ENCODE measurements at places on chromosomes 3 and 15.

DNA sequence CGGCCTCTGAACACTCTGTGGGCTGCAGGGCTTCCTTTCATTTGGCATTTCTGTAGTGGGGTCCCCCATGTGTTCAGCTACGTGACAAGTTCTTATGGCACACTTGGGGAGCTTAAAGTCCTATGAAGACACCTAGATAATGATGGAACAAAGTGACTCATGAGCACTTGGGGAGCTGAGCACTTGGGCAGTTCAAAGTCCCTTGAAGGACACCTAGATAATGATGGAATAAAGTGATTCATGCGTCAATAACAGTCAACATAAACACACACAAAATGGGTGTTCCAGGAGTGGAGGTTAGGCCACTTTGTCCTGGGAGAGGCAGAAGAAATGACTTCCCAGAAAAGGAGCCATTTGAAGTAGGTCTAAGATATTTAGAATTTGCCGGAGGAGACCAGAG lies 66.6 kb downstream of the LDHAL6B start:
- no peak for DNase-seq

DNA sequence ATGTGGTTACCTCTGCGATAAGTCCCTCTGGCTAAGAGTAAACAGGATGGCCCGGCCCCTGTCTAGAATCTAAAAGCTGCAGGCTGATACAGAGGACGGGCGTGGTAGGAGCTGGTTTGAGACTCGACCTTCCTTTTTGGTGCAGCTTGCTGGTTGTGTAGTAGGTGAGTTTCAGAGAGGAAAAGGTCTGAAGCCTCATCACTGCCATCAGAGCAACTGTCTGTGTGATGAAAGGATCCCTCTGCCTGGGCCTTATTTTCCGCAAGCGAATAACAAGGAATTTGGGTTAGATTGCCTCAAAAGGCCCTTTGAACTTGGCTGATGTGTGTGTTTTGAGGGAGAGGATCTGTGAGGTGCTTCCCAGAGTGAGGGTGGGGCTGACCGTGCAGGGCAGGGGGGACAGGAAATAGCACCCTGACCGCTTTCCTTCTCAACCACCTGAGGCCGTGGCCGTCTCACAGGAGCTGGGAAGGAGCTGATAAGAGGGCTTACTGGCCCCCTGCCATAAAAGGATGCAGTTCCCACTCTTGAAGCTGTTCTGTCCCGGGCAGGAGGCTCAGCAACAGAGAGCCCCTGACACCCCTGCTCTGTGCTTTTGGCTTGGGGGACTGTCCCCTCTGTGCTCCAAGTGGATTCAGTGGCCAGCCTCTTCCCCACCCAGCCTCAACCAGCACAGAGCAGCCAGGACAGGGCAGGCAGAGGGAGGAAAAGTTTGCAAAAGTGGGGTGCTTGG lies 45.6 kb upstream of the TFRC start:
- DNase-seq: no peak

DNA sequence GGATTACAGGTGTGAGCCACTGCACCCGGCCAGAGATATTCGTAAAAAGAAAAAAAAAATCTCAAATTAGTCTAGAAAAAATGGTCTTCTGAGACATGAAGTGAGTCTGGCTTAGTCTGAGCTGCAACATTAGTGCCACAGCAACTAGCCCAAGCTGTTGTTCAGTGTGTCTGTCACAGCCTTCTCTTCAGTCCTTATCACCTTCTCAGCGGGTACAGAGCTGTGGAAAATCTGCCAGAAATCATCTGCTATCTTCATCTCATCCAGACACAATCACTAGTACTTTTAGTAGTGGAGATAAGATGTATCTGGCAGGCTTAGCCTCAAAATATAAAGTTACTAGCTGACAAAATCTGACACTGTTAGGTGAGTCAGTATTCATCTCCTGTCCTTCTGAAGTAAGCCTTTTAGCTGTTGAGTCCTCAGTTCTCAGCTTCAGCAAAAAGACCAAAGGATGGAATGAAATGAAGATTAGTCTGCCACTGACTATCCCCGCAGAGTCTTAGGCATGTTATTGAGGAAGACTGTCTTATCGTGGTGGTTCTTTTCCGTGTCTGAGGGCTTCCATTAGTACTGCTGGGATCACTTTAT lies 120.5 kb upstream of the CGNL1 start:
- no peak for DNase-seq

DNA sequence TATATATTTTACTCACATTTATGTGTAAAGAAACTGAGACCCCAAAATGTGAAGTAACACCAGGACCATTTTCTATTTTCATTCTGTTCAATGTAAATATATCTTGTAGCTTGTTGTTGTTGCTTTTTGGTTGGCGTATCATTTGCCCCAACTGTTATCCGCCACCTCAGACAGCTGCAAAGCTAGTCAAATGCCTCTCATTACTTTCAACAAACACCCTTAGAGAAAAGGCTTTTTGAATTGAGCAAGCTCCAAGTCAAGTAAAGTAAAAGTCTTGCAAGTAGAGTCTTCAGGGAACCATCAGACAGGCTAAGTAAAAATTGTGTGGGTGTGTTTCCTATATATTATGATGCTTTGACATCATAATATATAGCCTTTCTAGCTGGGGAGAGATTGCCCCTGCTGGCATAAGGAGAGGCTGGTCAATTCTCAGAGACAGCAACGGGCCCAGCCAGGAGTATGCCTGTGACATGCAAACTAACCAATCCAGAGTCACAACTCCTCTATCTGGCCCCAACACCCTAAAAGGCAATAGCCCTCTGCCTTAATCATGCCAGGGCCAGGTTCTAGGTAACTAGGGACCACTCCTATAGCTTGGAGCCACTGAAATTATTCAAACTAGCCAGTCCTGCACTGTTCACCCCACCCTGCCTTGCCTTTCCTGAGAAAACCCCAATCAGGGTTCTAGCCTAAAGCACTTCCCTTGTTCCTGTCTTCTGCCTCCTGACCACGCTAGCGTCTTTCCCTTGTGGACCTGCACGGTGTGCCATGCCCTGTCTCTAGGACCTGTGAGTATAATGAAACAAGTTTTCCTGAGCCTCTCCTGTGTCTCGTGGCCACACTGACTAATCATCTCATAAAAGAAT lies 75.6 kb downstream of the RAD18 start:
- DNase-seq: no peak

- DNase-seq: no peak
Observed at GRCh38 chr15:58203537-58203936, 65.4 kb downstream of the AQP9 start.

DNA sequence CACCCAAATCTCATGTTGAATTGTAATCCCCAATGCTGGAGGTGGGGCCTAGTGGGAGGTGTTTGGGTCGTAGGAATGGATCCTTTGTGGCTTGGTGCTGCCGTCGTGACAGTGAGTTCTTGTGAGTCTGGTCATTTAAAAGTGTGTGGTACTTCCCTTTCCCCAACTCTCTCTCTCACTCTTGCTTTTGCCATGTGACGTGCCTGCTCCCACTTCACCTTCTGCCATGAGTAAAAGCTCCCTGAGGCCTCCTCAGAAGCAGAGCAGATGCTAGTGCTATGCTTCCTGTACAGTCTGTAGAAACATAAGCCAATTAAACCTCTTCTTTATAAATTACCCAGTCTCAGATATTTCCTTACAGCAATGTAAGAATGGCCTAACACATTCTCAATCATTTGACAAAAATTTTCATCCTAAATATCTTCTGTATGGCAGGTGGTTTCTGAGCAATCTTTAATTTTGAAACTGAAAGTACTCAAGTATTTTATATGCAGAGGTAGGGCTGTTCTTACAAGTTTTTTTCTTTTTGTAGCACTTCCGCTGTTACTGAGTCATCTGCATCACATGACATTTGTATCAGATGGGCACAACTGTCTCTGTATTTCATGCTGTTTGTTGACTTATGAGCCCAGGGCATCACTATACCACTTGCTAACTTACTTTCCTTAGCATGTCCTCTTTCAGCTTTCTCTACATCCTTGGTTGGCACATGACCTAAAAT lies 8.8 kb downstream of the RPL39L start:
- no peak for DNase-seq

GRCh38 chr15:37789397-37789786 lies 145.0 kb upstream of the TMCO5A start:
- no peak for DNase-seq

GRCh38 chr15:56883088-56883487 lies 35.4 kb upstream of the TCF12 start:
- DNase-seq: no peak

- no peak for DNase-seq
Observed at GRCh38 chr3:53202331-53203015, 41.5 kb downstream of the PRKCD start.

GRCh38 chr15:43776718-43777266 lies at the start of gene ELL3:
ELL3 (minus strand) TSS chr15:43776966; CDS start chr15:43776901, 65 bp downstream.
- DNase-seq: peak; percentile 57

- no peak for DNase-seq
Observed at GRCh38 chr3:140207541-140207940, 272.6 kb downstream of the CLSTN2 start.

GRCh38 chr3:106963442-106963841 lies 413.8 kb upstream of the CCDC54 start:
- DNase-seq: no peak

GRCh38 chr3:195849322-195850074 lies 37.8 kb upstream of the MUC4 start:
- no peak for DNase-seq

- no peak for DNase-seq
Observed at GRCh38 chr3:50339485-50340146, 1.0 kb downstream of the RASSF1 start.

- no peak for DNase-seq
Observed at GRCh38 chr15:72833561-72833960, 50.0 kb upstream of the ADPGK start.

Data from stimulated activated CD8-positive, alpha-beta memory T cell treated with anti-CD3 and anti-CD28 coated beads, Interleukin-15, amount 100 ng/mL, for 1 hour (primary cell).